ENCODE measurements at places on chromosomes 3 and 15.

GRCh38 chr3:61078048-61078752 lies 173.1 kb downstream of the FHIT start:
- DNase-seq: no peak

- DNase-seq: no peak
These were observed 33.2 kb downstream of the MTMR10 start for GRCh38 chr15:30958219-30958618.

GRCh38 chr3:132785292-132785691 lies 63.1 kb upstream of the NPHP3 start:
- DNase-seq: no peak

DNA sequence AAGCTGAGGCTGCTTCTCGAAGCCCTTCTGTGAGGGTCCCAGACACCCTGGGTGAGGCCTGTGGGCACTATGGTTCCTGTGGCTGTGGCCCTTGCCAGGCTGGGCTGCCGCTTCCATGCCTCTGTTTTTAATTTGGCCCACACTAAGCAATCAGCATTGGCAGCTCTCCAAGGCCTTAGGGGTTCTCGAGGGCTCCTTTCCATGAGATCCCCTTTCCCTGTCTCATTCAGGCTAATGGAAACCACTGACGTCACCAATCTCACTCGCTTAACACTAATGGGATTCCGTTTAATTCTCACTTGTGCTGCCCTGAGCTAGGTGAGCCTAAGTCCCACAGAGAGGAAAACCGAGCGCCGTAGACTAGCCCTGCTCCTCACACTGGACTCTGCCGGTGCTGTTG lies 60.2 kb upstream of the RAB6B start:
- no peak for DNase-seq

DNA sequence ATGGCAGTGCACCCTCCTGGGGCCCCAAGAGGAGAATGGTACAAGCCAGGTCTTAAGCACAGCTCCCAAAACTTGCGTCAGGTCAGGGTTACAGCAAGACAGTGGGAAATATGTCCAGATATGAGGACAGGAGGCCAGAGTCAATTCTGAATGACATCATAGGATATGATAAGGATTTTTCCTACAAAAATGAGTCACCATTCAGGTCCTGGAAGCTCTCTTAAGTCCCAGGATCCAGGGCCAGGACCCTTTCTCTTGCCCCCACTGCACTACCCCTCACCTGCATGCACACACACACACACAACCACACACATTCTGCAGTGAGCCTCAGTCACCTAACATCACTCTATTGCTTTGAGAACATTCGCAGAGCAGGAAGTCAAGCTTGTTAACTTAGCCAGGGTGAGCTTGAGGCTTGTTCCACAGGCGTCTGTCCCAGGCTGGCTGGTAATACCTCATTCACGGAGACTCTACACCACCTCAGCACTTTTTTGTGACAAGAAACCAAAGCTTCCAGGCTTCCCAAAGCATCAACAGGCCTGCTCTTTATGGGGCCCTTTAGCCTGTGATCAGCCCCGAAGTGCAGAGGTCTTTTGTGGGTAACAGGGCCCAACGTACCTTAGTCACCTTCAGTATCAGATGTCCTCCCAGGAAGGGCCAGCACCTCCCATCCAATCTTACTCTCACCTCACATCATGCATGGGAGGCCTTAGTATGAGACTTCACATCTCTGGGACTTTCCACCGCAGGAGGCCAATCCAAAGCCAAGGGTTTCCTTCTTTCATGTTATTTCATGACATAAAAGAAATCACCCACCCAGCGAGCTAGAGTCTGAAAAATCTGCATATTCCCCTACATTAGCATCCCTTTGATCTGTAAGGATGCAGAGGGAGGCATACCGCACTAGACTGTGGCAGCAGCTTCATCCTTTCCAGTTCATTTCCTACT lies 74.0 kb upstream of the LIPC start:
- peak; percentile 68 for DNase-seq

- DNase-seq: no peak
These were observed 36.0 kb downstream of the RAB27A start for GRCh38 chr15:55253580-55253979.

- no peak for DNase-seq
These were observed 54.1 kb upstream of the PPIB start for GRCh38 chr15:64216730-64217428.
